ENCODE measurements at places on chromosomes 4 and X.
A peak's percentile ranks its signal among the peaks of the same experiment; 100 is the strongest.

DNA sequence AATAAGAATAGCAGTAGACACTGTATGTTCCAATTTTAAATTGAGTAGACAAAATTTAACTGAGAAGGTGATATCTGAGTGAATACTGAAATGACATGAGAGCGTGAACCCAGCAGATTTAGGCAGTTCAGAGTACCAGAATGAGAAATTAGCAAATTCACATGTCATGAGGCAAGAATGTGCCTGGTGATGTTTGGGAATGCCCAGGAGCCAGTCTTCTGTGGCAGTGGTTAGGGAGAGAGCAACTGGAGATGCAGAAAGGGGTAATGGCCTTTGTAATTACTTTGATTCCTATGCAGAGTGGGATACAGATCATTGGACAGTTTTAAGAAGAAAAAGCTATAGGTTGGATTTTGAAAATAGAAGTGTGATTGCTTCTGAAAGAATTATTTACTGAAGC is 621.9 kb downstream of the TECRL start:
- no peak for DNase-seq

DNA sequence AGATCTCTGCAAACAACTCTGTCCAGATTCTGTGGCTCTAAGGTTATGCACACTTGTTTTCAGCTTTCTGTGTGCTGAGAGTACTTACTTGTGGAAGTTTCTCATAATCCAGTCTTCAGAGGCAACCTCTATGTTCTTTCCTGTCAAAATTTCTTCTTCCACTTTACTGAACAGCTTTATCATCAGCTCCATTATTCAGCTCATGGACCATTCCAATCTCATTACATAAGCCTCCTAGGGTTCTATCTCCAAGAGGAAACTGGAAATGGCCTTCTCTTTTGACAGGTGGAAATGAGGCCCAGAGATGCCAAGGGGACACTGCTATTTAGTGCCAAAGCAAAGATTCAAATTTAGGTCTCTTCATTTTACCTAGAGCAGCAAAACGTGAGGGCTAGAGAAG is 61.3 kb downstream of the CHRDL1 start:
- no peak for DNase-seq

DNA sequence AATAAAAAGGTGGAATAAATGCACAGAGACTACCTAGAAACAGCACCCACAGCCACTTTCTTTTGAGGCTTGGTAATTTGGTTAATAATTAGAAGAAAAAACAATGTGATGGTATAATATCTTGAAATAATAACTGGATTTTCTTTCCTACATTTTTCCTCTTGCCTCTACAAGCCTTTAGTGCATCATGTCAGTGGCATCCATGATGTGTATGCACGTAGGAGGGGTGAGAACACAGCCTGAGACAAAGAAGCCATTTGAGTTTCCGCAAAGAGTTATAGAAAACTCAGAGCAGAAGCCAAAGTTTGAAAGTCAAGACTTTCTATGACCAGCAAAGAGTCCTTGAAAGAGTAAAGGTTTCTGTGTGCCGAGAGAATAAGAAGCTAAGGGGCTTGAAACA is 461.3 kb downstream of the BCOR start:
- no peak for DNase-seq

DNA sequence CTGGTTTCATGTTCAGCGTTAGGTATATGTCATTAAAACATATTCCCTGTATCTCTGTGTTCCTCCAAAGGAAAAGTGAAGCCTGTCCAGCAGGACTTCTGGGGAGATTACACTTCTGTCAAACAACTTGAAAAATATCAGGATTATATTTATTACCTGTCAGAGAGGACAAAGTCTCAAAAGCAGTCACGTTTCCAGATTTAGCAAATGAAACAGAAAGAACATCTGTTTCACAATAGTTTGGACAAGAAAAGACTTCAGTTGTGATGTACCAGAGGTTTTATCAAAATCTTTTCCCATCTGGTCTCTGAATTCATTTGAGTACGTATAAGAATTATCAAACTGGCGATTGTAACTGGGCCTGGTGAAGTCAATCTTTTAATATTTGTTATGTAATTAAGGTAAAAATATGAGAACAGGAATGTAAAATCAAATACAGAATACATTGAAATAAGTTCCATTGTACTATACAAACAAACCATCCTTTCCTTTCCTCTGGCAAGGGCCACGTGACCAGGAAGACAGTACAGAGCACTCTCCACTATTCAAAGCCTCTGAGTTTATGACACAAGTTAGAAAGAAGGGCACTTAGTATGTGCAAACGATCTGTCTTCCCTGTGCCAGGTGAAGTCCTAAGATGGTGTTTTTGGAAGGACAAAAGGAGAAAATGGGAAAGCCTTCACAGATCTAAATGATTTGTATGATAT is 3.2 kb downstream of the CASP3 start:
- DNase-seq, result no peak

GRCh38 chr4:158929939-158930638 is 161.3 kb downstream of the FNIP2 start:
- no peak for DNase-seq

- DNase-seq, result no peak
Measured at GRCh38 chr4:54945838-54946237, 179.6 kb downstream of the KDR start.

- DNase-seq, result no peak
Measured at GRCh38 chr4:1871471-1872021, 353 bp downstream of the NSD2 start.

DNA sequence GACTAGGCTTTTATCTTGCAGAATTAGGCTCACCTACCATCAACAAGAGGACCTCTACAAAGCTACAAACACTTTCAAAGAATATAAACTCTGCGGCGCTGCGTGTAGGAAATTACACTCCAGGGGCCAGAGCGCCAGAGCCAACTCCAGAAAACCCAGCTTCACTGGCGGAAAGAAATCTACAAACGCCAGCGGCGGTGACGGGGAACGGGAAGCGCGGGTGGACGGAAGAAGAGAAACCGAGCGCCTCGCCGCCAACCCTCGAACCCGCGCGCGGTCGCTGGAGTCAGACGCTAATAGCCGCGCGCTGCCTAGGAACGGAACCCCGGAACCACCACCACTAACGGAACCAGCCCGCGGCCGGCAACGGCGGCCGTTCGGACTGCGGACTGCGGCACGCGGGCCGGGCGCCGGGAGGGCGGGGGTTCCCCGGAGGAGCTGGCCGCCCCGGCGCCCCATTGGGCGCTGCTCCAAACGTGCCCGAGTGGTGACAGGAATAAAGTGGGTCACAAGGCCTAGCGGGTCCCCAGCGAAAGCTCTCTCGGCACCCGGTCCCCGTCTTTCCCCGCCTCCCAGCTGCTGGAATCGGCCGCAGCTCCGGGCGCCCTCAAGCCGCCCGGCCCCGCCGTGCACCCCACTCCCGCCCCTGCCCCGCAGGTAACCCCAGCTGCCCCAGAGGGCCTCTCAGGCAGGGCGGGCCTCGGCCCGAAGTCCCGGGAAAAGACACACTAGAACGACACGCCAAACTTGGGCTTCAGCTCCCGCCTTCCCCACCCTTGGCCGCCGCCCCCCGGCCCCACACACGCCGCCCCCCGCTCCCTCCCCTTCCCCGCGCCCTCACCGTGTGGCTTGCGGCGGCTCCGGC is 836 bp downstream of the CLOCK start:
- DNase-seq, result peak; percentile 78

- no peak for DNase-seq
Measured at GRCh38 chr4:98680806-98681205, 22.4 kb upstream of the TSPAN5 start.

DNA sequence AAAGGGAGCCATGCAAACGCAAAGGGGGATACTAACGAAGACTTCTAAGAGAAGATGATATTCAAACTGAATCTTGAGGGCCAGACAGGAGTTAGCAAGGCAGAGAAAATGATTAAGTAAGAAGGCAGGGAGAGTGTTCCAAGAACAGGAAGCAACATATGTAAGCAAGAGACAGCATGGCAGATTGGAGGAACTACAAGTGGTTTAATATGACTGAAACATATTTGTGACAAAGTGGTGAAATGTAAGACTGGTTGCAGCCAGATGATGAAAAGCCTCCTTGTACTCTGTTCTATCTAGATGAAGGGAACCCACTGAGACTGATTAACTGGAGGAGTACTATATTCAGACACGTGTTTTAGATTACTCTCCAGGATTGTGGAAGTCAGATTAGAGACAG is 116.6 kb upstream of the DIAPH2 start:
- DNase-seq, result no peak

DNA sequence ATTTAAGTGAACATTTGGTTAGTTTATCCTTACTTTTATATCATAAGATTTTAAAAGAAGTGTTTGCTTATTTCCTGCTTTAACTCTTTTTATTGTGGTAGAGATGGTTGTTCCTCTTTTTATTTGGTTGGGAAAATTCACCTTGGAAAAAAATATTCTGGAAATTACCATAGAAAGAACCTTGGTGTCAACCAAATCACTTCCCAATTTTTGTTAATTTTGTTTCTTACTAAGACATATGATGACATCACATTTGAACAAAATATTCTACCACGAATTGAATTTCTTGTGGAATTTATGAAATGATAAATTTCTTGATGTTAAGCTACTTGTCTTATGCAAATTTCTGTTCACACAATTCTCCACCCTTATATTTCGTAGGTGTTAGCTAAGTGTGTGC is 33.7 kb downstream of the LAMTOR3 start:
- DNase-seq, result no peak

DNA sequence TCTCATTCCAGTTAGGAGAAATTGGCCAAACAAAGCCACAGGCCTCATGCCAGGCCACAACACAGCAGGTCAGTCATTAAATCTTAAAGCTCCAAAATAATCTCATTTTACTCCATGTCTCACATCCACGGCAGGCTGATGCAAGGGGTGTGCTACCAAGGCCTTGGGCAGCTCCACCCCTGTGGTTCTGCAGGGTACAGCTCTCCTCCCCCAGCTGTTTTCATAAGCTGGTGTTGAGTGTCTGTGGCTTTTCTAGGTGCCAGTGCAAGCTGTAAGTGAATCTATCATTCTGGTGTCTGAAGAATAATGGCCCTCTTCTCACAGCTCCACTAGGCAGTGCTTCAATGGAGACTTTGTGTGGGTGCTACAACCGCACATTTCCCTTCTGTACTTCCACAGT is 949.2 kb downstream of the TECRL start:
- DNase-seq, result no peak

- DNase-seq, result no peak
Measured at GRCh38 chr4:109682875-109683274, 20.4 kb downstream of the CASP6 start.

GRCh38 chr4:104395168-104395614 is 99.5 kb downstream of the CXXC4 start:
- no peak for DNase-seq

DNA sequence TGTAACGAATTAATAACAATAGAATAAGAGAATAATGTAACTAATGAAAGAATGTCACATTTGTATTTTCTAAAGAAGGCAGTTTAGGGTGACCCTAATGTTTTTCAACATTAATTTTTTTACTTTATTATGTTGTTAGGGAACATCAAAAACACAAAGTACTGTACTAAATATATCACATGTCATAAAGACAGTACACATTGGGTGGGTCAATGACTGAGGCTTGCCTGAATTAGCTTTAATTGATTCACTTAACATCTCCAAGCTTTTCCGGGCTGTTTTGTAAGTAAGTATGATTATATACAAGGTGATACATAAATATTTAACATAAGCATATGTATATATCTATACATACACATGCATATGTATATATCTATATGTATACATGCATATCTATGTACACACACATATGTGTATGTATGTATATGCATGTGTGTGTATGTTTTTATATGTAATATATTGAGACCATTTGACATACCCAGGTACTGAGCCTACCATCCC is 43.4 kb upstream of the KLF3 start:
- DNase-seq, result no peak

GRCh38 chrX:40104985-40105834 is 7.5 kb upstream of the BCOR start:
- no peak for DNase-seq

DNA sequence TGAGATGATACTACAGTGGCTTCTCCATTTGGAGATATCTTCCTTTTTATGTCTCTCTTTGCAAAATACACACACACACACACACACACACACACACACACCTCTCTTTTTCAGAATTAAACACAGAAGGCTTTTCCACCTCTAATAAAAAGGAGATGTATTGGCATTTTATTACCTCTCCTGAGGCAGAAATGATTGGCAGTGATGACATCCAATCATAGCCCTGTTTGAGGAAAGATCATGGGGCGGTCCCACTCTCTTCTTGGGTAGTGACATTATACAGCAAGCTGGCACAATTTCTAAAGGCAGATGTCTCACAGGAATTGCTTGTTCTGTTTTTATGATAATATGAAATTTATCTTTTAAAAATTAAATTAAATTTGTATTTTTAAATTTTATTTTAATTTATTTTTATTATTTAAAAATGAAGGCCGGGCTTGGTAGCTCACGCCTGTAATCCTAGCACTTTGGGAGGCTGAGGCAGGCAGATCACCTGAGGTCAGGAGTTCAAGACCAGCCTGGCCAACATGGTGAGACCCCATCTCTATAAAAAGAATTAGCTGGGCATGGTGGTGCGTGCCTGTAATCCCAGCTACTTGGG is 15.6 kb downstream of the CHRNA9 start:
- no peak for DNase-seq

DNA sequence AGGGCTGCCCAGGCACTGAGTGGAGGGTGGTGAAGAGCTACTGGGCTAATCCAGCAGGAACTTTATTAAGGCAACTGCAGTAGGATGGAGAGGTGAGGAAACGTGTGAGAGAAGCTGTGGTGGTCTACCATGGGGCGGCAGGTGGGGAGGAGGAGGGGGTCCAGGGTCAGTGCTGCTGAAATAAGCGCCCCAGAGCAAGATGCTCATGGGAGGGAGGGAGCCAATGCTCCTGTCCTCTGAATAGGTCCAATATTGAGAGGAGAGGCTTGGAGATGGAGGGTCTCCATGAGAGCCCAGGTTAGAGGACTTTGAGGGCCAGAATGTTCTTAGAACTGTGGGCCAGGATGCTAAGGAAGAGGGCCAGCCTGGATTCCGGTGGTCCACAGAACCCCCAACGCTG is 35.2 kb downstream of the EVC start:
- no peak for DNase-seq

GRCh38 chr4:44978020-44978419 is 251.7 kb upstream of the GNPDA2 start:
- DNase-seq, result no peak

DNA sequence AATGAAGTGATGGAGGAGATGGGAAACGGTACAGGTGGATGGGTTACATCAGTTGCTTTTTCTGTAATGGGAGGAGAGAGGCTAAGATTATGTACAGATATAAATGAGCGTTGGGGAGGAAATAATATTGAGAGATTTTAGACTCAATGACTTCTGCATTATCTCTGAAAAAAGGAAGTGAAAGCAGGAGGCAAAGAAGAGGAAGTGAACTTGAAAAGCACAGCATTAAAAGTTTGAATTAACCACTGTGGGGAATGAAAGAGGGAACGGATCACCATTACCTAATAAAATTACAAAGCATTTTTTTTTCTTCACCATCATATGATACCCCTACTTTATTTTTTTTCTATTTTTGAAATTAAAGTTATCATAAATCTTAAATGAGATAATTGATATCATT is 1025.5 kb downstream of the RPA4 start:
- DNase-seq, result no peak

DNA sequence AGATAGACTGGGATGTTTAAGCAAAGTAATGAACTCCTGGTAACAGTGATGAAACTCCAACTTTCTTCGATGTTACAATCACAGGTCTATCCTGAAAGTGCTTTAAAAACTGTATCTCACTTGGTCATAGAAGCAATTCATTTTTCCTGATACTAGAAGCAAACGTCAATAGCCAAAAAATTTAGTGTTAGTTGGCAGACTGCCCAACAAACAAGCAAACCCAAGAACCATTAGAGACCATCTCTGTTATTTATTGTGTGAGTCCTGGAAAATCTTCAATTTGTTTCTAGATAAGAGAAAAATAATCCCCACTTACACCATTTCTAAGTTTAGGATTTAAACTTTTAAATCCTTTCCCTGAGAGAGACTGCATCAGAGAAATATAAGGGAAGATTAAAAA is 553.9 kb downstream of the INPP4B start:
- no peak for DNase-seq

Measured in nephron progenitor cell (in vitro differentiated cells).